Iris pigment epithelial cell (primary cell): ENCODE measurements at places on chromosomes 1 and 21.

DNA sequence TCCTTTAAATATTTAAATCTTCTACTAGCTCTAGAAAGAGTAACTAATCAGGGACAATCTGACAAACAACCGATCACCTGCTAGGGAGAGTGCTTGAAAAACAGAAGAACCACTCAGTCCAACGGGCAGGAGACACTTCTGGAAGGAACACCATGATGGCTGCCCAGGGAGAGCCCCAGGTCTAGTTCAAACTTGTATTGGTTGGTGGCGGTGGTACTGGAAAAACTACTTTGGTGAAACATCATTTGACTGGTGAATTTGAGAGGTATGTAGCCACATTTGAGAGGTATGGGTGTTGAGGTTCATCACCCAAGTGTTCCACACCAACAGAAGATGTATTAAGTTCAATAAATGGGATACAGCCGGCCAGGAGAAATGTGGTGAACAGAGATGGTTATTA lies 4.8 kb upstream of the WDR47 start:
- DNase-seq = no peak

DNA sequence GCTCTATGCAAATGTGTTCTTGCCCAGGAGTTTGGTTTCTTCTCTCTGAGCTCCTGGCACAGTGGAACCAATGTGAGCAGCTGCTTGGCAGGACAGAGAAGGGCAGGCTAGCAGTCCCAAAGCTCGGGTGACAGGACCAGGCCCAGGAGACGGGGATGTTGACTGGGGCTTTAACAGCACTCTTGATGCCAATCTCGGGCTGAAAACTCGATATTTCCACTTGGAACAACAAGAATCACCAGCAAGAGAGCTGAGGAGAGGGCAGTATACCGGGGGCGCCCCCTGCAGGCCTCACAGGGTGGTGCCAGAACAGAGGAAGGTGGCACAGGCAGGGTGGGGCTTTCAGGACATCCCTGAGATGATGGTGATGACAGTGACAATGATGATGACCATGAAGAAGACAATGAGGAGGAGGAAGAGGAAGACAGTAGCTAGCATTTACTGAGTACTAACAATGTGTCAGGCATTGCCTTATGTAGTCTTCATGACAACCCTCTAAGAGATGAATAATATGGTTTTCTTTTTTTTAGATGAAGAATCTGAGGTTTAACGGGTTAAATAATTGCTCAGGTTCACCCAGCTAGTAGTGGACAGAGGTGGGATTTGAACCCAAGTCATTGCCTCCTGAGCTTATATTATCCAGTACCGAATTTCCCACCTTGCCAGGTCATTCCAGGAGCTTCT lies 2.7 kb upstream of the KCNJ9 start:
- DNase-seq = peak; percentile 24

DNA sequence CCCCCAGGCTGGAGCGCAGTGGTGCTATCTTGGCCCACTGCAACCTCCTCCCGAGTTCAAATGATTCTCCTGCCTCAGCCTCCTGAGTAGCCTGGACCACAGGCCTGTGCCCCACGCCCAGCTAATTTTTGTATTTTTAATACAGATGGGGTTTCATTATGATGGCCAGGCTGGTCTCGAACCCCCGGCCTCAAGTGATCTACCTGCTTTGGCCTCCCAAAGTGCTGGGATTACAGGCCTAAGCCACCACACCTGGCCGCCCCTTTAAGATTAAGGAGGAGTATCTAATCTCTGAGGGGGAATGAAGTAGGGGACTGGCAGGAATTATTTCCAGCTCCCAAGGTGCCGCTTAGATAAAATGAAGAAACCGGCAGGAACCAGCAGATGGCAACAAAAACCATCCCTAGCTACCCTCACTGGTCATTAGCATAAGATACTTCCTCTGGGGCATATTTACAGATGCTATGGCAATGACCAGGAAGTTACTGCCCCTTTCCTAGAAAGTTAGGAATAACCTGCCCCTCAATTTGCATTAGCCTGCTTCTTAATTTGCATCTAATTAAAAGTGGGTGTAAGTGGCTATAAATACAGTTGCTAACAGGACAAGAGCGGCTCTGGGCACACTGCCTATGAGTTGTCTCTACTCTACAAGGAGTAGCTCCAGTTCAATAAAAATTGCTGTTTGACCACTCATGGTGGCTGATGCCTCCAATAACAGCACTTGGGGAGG lies 7.1 kb upstream of the NSUN4 start:
- peak; percentile 38 for DNase-seq

DNA sequence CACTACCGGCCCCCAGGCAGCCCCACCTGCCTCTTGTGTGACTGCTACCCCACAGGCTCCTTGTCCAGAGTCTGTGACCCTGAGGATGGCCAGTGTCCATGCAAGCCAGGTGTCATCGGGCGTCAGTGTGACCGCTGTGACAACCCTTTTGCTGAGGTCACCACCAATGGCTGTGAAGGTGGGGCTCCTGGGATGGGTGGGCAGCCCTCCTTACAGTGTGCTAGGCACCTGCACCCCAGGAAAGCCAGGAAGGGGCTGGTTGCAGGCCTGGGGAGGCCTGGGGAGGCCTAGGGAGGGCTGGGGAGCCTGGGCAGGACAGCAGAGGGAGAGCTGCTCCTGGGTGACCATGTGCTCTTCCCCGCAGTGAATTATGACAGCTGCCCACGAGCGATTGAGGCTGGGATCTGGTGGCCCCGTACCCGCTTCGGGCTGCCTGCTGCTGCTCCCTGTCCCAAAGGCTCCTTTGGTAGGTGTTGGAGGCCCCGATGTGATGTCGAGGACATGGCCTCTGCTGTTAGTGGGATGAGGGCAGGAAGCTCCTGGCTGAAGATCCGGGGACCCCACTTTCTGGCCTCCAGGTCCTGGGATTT lies 16.5 kb downstream of the CELSR2 start:
- no peak for DNase-seq

DNA sequence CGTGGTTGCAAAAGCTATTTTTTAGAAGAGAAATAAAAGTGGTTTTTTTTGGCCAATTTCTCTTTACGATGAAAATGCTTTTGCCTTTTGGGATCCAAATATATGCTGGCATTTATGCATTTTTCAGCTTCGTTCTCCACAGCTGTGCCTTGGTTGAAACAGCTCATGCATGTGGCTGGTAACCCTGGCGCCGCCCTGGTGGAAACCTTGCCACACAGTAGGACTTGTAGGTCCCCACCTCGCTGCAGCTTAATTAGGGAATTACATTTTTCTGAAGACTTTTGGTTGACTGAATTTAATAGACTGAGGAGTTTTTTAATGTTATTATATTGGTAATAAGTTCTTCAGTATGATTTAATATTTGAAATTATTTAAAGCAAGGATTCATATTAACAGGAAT lies 12.7 kb upstream of the PCP4 start:
- DNase-seq = no peak

GRCh38 chr1:206461602-206462455 lies 8.4 kb upstream of the IKBKE start:
- DNase-seq = peak; percentile 72

- no peak for DNase-seq
Observed at GRCh38 chr1:228022571-228023293, 15.9 kb downstream of the WNT3A start.

DNA sequence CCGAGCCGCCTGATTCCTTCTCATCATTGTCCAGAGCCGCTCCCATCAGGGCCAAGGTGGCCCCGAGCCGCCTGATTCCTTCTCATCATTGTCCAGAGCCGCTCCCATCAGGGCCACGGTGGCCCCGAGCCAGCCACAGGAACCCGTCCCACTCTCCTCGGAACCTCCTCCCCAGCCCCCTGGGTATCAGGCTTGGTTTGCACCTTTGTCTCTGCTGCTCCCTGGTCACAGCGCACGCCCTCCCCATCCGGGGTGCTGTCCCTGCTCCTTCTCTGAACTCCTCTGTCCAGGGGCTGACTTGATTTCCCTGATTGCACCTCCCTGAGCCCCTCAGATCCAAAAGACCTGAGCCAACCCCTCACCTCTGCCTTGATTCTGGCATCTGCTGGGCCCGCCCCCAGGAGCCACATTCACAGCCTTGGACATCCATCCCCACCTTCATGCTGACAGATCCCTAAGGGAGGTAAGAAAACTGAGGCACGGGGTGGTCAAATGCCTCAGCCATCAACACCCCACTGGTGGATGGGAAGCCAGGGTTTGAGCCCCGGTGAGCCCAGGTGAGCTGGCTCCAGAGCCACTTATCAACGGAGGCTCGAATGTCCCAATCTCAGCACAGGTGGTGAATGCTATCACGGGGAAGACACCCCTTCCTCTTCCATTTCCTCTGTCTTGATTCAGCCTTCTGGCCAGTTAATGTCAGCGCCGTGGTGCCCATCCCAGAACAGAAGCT lies 25.6 kb upstream of the COL18A1 start:
- no peak for DNase-seq

GRCh38 chr1:223143537-223144248 lies 645 bp upstream of the TLR5 start:
- DNase-seq = no peak

DNA sequence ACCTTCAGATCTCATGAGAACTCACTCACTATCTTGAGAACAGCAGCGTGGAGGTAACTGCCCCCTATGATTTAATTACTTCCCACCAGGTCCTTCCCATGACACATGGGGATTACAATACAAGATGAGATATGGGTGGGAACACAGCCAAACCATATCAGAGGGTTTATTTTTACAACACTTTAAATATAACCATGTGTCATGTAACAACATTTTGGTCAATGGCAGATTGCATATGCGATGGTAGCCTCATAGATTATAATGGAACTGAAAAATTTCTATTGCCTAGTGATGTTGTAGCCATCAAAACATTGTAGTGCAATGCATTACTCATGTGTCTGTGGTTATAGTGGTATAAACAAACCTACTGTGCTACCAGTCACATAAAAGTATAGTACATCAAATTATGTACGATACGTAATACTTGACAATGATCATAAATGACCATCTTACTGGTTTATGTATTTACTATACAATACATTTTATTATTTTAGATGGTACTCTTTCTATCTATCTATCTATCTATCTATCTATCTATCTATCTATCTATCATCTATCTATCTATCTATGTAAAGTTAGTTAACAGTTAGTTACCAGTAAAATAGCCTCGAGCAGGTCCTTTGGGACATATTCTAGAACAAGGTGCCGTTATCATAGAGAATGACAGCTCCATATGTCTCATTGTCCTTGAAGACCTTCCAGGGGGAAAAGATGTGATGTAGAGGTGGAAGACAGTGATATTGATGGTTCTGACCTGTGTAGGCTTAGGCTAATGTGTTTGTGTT lies 12.6 kb upstream of the S100B start:
- peak; percentile 87 for DNase-seq

DNA sequence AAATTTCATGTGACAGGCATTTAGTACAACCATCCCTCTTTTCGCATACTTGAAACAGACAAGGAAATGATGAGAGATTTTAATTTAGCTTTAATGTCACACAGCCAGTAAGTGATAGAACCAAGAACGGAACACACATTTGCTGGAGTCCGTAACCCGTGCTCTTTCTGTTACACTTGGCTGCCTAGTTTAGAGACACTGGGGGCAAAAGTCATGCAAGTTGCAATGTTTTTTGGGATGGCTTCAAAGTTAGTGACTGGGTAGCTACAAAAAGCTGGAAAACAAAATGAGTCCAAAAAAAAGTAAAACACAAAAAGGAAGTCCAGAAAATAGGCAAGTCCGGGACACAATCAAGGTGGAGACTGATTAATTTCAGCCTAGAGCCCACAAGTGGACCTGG lies 5.9 kb downstream of the NID1 start:
- DNase-seq = no peak

DNA sequence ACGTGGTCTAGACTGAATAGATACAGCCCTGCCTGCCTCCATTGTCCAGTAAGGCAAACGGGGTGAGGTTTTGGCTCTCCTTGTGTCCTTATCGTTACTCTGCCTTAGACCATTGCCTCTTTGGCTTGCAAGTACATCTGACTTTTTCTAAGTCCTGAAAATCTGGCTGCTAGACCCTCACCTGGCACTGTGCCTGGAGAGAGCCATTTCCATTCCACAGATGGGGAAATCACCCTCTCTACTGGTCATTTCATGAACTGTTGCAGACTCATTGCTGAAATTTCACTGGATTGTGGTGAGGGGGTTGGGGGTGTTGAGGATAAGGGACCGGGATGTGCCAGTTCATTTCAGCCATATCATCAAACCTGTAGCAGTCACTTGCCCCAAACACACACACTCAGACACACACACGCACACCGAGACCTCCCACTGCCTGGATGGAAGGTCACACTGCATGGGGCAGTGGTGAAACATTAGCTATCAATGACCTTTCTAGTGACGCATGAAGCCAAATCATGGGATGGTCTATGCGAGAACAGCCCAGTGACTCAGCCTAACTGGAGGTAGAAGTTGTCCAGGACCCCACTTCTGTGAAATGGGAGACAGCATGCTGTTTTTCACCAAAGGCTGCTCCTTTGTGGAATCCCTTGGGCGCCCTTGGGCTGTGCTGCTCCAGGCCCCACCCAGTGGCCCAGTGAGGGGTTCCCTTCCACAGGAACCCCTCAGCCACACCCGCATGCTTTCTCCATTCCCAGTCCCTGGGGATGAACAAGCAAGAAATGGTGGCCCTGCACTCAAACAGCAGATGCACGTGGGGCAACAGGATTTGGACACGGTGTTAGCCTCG lies 34.9 kb upstream of the VASH2 start:
- peak; percentile 59 for DNase-seq

DNA sequence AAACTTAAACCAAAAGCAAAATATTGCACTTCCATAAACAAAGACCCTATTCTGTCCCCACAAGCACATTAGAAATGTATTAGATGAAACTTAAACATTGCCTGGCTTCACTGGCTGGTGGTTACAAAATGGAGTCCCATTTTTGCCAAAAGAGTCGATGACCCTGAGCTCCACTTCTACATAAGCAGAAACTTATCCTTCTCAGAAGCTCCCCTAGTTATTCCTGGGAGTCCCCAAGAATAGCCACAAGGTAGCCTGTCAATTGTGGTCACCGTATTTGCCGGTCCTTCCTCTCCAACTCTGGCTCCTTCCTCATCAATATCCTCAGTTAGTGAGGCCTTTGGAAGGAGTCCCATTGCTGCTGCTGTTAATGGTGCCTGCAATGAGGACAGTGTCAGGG lies 37.3 kb downstream of the CDCP2 start:
- DNase-seq = no peak

DNA sequence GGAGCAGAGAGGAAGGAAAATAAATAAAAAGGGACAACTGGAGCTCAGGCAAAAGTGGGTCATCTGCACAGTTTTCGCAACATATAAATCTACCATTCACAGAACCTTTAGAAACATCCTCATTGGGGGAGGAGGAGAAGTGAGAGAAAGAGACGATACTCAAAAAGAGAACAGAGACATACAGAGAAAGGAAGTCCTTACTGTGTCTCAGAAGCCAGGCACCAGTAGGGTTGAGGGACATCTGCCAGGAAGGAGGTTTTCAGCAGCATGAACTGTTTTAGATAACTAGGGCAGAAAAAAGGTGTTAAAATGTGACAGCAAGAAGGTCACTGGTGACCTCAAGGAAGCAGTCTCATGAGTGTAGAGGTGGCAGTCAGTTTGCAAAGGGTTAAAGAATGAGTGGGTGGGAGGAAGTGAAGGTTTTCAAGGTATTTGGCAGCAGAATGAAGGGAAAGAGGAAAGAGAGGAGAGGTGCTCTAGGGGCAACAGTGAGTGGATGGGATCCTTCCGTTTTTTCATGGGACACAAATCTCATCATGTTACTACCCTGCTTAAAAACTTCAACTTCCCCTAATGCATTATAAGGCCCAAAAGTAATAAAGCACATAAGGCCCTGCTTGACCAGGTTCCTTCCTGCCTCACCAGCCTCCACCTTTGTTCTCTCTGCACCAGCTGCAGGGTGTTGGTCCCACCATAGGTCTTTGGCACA lies 9.5 kb downstream of the JAK1 start:
- DNase-seq = peak; percentile 16

- no peak for DNase-seq
Observed at GRCh38 chr1:58082596-58082995, 463.9 kb downstream of the OMA1 start.

- DNase-seq = no peak
Observed at GRCh38 chr1:224620105-224620504, 4.0 kb downstream of the CNIH3 start.
